ENCODE measurements at places on chromosomes 7 and 10. TPM values are rescaled to one million over a fixed set of nuclear protein-coding genes. Genes with fewer than 3 reads are reported as not detected.

Gene TUBAL3
- total RNA-seq, result 1.7 TPM

Gene TBX20
- 140 TPM for total RNA-seq

Gene ZNF735
- total RNA-seq, result not detected

Gene NEUROG3
- total RNA-seq, result not detected

Gene CALML5
- not detected for total RNA-seq

Data from right atrium auricular region (tissue), 2 donors.